ENCODE measurements at places on chromosomes 2 and 18.

DNA sequence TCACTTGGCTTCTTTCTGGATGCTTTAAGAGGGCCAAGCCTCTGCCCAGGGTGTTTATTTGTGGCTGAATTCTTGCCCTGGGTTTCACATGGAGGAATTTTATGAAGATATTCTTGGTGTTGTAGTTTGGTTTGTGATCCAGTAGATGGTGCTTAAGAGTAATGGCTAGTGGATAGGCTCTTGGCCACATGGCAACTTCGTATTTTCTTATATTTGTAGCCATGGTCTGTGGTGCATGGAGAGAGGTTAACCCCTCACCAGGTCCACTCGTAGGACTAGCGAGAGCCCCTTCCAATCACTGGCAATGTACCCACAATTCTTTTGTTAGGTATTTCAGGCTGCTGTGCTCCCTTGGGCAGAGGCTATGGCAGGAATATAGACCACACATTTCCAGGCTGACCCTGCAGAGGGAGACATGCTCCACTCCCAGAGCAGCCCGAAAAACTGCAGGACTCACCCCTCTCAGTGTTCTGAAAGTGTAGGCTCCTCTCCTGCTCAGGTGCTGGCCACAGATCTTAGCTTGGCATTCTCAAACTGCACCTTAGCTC, 582.1 kb upstream of the SETBP1 start:
- H3K27me3 ChIP-seq: no peaks in the 10 kb centered on the region
- no peaks in the 10 kb centered on the region for H3K36me3 ChIP-seq
- H3K4me1 ChIP-seq: no peaks in the 10 kb centered on the region
- no peak overlapping the region for H3K27ac ChIP-seq
- H3K4me3 ChIP-seq: no peak overlapping the region
- DNase-seq: no peak

GRCh38 chr2:38828460-38828859, 47.3 kb downstream of the DHX57 start:
- DNase-seq: no peak
- no peaks in the 10 kb centered on the region for H3K4me1 ChIP-seq
- no peak overlapping the region for H3K4me3 ChIP-seq
- no peak overlapping the region for H3K27ac ChIP-seq
- H3K36me3 ChIP-seq: peaks cover 47% of the 10 kb centered on the region

- H3K27ac ChIP-seq: no peak overlapping the region
- no peak for DNase-seq
- H3K4me1 ChIP-seq: no peaks in the 10 kb centered on the region
- no peaks in the 10 kb centered on the region for H3K36me3 ChIP-seq
- no peak overlapping the region for H3K4me3 ChIP-seq
These were observed 27.6 kb upstream of the MYO1B start for GRCh38 chr2:191217580-191217979.

DNA sequence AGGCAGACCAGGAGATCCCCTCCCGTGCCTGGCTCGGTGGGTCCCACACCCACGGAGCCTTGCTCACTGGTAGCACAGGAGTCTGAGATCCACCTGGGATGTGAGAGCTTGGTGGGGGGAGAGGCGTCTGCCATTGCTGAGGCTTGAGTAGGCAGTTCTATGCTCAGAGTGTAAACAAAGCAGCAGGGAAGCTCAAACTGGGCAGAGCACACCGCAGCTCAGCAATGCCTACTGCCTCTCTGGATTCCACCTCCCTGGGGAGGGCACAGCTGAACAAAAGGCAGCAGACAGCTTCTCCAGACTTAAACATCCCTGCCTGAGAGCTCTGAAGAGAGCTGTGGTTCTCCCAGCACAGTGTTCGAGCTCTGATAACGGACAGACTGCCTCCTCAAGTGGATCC, 85.1 kb downstream of the UGP2 start:
- no peaks in the 10 kb centered on the region for H3K27me3 ChIP-seq
- DNase-seq: no peak
- H3K4me3 ChIP-seq: no peak overlapping the region
- no peaks in the 10 kb centered on the region for H3K4me1 ChIP-seq

DNA sequence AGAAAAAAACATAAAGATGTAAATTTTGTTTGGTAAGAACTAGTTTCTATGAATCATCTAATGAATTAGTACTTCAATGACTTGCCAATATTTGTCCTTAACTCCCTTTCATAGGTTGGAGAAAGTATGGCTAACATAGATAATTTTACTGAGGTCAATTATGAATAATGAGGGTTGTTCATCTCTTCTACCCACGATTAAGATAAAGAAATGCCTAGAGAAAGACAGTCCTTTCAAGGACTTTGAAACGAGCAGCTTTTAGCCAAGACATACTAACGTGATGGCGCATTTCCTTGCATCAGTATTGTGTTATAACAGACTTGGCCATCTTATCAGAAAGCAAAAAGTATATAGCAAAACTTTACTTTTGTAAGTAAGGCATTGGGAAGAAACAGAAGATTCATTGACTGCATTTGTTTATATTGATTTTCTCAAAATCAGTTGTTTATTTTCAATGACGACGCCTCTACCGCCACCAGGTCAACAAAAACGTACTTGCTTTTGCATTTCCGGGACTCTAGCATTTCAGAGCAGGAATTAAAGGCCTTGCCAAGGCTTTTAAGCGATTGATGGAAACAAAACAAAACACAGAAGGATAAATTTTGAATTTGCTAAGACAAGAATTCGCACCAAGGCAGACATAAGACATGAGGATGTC, 961 bp downstream of the RBM43 start:
- no peaks in the 10 kb centered on the region for H3K36me3 ChIP-seq
- peak overlapping the region; percentile 82 for H3K4me3 ChIP-seq

DNA sequence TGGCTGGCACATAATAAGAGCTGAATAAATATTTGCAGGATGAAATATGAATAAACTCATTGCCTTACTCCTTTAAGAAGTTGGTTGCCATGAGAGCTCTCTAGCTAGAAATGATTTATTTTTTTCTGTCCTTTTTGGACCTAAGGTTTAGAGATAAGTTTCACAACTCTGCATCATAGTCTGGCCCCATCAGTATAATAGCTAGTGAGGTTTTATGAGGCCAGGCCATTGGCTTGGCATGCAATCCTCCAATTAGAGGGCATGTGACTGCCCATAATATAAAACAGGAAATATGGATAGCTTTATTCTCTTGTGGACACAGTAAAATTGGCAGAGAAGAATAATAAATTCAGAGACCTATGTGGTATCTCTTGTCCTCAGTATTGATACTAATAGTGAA, 26.2 kb upstream of the INSIG2 start:
- H3K4me1 ChIP-seq: no peaks in the 10 kb centered on the region
- H3K27me3 ChIP-seq: no peaks in the 10 kb centered on the region
- no peak overlapping the region for H3K27ac ChIP-seq
- no peak overlapping the region for H3K4me3 ChIP-seq

DNA sequence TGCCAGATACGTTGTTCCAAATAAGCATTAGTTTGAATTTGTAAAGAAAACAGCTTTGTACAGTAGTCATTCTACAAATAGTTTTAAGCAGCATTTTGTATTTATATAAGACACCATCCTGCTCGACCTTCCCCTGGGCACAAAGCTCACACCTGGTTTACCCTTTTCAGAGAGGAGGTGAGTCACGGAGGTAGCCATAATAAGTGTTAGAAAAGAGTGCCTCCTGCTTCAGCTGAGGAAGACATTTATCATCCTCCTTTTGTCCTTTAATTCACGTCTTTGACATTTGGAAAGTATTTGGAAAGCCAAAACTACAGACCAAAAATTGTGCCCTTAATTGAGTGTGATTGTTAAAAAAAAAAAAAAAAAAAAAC, 6.8 kb downstream of the RAB12 start:
- no peaks in the 10 kb centered on the region for H3K36me3 ChIP-seq
- no peak for DNase-seq
- no peak overlapping the region for H3K27ac ChIP-seq
- no peak overlapping the region for H3K4me3 ChIP-seq
- H3K4me1 ChIP-seq: peaks cover 21% of the 10 kb centered on the region
- no peaks in the 10 kb centered on the region for H3K27me3 ChIP-seq

All from spinal cord (tissue), 10 donors.